Effector memory CD4-positive, alpha-beta T cell (primary cell): ENCODE measurements at places on chromosomes 1 and 21.

DNA sequence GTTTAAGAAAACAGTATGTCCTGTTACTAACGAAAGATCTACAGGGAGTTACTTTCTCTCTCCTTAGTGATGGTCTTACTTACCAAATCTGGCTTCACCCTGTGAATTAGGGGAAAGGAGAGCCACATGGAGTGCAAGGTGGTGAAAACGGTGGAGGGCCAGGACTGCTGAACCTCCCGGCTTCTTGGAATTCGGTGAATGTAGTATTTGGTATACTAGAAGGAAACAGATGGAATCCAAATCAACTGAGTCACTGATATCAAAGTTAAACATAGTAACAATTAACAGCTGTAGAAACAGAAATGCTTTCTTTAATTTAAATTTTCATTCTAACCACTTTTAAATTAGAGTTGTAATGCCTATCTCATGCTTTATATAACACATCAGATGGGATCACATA is 45.7 kb downstream of the ALG14 start:
- no peak for DNase-seq

- no peak for DNase-seq
Observed at GRCh38 chr1:190478149-190479049, 735 bp upstream of the BRINP3 start.

DNA sequence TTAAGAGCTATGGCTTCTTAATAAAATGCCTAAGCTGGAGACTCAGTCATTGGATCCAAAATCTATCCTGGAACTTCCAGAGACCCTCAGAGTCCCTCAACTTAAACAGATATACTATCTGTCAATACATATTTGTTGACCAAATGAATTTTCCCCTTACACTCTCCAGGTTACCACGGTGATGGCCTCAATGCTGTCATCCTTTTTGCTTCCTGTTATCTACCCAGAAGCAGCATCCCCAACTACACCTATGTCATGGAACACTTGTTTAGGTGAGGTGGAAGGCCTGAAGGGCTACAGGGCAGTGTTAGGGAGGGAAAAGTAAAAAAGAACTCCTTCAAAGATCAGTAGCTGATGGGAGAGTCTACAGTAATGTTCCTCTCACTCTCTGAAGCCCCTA is 4.4 kb upstream of the C1orf56 start:
- no peak for DNase-seq

DNA sequence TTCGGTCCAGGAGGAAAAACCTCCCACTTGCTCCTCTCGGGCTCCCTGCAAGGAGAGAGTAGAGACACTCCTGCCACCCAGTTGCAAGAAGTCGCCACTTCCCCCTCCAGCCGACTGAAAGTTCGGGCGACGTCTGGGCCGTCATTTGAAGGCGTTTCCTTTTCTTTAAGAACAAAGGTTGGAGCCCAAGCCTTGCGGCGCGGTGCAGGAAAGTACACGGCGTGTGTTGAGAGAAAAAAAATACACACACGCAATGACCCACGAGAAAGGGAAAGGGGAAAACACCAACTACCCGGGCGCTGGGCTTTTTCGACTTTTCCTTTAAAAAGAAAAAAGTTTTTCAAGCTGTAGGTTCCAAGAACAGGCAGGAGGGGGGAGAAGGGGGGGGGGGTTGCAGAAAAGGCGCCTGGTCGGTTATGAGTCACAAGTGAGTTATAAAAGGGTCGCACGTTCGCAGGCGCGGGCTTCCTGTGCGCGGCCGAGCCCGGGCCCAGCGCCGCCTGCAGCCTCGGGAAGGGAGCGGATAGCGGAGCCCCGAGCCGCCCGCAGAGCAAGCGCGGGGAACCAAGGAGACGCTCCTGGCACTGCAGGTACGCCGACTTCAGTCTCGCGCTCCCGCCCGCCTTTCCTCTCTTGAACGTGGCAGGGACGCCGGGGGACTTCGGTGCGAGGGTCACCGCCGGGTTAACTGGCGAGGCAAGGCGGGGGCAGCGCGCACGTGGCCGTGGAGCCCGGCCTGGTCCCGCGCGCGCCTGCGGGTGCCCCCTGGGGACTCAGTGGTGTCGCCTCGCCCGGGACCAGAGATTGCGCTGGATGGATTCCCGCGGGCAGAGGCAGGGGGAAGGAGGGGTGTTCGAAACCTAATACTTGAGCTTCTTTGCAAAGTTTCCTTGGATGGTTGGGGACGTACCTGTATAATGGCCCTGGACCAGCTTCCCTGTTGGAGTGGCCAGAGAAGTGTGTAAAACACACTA is 45.3 kb downstream of the MRPL39 start:
- peak; percentile 58 for DNase-seq

GRCh38 chr1:48718705-48719104 is 58.0 kb downstream of the BEND5 start:
- no peak for DNase-seq

DNA sequence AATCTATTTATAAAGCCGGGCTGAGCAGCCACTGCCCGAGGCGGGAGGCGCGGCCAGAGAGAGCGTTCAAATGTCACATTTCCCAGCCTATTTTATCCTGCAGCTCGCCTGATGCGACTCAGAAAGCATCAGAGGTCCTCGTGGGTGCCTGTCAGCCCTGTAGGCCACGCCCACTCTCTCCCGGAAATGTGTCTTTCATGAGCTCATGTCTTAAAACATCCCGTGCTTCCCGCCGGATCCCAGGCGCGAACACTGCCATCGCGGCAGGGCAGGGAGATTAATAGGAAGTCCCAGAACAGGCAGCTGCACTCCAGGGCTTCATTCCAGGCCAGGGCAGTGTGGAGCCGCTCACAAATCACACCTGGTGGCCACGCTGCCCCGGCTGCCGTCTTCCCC is 117.5 kb downstream of the PRDM16 start:
- no peak for DNase-seq

DNA sequence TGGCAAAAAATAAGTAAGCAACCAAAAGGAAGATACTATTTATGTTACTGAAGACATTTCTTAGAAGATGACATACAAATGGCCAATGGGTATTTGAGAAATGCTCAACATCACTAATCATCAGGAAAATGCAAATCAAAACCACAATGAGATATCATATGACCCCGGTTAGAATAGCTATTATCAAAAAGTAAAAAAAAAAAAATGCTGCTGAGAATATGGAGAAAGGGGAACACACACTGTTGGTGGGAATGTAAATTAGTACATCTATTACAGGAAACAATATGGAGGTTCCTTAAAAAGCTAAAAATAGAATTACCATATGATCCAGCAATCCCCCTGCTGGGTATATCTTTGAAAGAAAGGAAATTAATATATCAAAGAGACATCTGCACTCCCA is 34.3 kb upstream of the CREG1 start:
- DNase-seq, result no peak

- DNase-seq, result no peak
Observed at GRCh38 chr1:209354111-209354839, 229.2 kb upstream of the CAMK1G start.

DNA sequence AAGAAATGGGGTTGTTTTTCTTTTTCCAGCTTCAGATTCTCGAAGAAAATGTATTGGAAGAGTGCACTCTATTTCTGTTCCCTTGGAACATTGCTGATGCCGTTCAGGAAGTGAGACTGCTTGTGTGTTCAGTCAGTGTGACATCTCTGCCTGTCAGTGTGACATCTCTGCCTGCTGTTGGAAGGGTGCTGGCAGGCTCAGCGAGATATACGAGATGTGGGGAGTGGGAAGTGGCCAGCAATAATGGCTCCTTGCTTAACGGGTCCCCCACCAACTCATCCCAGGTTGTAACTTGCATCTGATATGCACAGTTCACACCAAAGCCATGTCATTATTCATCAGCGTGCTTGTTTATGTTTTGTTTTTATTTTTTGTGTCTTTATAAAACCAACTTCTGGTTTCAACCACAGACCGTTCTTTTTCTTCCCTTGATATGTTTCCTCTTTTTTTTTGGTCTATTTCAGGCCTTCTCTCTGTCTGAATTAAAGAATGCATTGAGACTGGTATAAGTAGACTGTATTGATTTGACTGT is 145.4 kb downstream of the GALNT2 start:
- DNase-seq, result no peak
